ENCODE measurements at places on chromosomes 6 and 20.
A peak's percentile ranks its signal among the peaks of the same experiment; 100 is the strongest.

DNA sequence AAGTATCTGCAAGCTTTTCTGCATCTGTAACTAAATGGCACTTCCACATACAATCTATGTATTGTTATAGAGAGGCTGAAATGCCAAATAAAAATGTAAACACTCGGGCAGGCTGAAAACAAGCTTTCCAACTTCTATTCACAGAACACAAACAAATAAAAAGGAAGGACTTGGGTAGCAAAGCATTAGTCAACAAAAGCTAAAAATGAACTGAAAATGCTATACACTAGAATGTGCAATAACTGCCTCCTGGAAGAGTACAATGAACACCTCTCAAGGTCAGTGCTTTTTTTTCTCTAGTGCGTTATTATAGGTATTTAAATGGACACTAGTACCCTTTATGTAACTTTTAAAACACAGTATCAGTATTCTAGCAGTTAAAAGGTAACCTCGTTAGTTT, 31.4 kb downstream of the STK38 start:
- DNase-seq = no peak

- no peak for DNase-seq
Measured at GRCh38 chr6:109373762-109374161, 8.5 kb downstream of the CD164 start.

- DNase-seq = no peak
Measured at GRCh38 chr20:36330091-36330490, 24.0 kb downstream of the DLGAP4 start.

DNA sequence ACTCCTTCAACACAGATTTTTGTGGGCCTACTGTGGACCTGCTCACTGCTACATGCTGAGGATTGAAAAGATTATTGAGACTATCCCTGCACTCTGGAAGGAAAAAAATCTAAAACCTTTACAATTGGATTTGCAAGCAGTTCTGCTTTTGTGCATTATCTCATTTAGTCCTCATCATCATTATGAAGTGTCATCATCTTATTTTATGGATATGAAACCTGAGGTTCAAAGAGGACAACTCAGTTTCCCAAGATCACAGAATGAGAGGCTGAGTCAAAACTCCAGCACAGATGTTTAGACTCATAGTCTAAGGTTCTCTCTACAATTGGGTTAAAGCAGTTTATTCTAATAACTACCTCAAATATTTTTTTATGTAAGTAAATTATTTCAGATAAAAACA, 160.2 kb upstream of the MARCKS start:
- no peak for DNase-seq

- no peak for DNase-seq
Measured at GRCh38 chr6:14965424-14966075, 280.3 kb upstream of the JARID2 start.

DNA sequence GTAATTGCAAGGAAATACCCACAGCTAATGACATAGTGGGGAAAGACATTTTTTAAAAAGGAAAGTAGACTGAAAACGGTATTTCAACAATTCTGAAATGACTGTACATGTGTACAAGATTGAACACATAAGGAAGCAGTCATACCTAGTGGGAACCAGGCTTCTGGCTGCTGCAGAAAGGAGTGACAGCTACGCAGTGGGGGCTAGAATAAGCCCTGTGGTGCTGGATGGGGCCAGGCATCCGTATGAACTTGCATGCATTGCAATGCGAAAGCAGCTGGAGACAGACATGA, 54.9 kb upstream of the GPR31 start:
- no peak for DNase-seq

DNA sequence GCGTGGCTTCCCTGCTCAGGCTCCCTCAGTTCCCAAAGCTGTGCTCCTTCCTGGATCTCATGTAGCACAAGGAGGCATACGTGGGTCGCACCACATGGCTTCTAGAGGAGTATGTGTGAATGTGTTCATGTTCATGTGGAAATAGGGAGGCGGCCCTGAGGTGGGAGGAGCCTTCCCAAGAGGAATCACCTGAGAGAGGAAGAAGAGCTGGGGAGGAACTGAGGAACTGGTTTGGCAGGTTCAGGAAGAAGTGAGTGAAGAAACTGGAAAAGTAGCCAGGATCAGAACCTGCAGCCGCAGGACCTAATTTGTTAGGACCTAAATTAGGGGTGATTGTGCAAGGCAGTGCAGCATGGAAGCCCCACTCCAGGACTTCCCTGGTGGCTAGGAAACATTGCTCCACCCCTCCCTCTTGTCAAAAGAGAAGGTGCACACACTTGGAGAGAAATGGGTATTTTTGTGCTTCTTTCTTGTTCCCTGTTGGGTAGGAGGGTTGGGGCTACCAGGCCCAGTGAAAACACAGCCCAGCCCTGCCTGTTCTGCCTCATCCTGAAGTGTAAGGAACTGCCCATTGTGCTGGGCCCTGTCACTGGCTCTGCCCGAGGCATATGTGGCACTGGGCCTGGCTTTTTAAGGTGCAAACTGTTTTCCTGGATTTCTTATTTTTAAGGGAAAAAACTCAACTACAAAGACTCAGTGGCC, 20.7 kb downstream of the SYNJ2 start:
- DNase-seq = no peak

DNA sequence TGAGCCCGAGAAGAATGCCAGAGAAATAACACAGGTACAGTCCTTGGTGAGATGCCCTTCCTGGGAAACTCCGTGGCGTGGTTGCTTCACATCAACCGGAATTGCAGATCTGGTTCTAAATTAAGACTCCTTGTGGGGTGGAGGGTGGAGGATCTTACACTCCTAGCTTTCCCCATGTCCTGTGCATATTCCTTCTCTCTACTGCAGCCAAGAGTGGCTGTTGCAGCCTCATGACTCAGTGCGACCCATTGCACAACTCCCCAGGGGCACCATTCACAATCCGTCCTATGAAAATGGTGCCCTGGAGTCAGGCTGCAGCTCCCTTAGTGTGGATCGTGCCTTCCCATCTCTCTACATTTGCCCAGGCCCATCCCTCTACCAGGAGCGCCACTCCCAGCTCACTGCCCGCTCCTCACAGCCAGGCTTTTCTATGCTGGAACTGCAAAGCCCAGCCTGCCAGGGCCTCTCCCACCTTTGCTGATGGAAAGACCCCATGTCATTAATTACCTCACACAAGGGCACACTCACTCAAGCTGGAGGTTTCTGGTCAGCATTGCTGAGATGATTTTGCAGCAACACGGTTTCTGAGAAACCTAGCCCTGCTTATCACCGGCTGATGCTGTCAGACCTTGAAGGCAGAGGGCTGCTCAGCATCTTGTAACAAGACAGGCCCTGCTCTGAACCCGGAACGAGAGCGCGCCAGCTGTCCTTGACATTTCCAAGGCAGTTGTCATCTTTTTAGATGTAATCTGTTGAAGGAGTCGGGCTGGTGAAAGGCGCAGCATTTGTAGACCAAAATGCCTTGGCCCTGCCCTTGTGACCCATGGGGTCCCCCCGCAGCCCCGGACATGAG, 39.7 kb downstream of the SIRPA start:
- DNase-seq = no peak

DNA sequence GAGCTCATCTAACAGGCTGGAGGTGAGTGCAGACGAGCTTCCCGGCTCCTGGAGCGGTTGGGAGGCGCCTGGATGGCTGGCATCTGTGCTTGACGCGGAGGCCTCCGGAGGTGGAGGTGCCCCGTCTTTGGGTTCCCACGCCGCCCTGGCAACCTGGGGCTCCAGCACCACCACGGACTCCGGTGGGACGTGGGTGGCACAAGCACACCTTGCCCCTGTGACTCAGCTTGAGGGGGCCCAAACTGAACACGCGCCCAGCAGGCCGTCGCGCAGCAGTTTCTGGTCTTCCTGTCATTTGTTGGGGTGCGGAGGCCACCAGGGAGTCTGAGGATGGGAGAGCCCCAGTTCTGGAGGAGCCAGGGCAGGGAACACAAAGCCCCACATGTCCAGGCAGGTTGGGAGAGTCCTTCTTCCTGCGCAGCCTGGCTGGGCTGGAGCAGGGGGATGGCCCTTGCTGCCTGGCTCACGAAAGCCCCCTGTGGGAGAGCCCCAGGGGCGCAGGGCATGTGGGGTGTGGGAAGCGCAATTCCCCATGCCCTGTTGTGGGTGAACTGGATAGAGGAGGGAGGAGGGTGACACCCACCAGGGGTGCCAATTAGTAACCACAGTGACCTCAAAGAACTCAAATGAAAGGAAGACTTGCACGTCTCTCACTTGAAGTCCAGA, 1378.6 kb upstream of the DEFB115 start:
- peak; percentile 16 for DNase-seq

- no peak for DNase-seq
Measured at GRCh38 chr6:168252267-168252666, 67.3 kb downstream of the DACT2 start.

DNA sequence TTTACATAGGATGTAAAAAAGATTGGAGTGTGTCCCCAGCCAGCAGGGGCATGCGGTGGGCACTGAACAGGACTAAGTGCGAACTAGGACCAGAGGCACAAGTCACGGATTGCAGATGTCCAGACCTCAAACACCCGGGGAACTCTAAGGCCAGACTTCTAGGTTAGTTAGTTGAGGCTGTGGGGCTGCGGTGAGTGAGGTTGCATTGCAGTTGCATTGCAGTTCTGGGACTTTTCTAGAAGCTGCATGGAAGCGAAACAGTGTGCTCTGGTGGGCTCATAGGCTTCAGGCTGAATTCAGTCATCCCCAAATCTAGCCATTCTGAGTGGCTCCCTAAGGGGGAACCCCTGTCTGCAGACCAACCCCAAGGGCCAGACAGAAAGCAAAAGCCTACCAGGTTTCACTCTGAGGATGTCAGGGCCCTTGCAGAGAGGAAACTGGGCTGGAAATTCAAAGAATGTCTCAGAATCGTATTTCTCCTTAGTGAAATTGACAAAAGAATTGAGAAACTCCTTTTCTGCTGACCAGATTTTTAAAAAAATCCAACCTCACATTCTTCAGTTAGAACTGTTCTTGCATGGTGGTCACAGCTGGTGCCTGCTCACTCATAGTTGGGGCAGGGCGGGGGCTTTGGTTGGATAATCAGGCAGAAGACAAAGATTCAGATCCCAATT, 182.8 kb downstream of the ZDHHC14 start:
- DNase-seq = no peak

GRCh38 chr6:152554851-152555250, 82.3 kb downstream of the SYNE1 start:
- no peak for DNase-seq

DNA sequence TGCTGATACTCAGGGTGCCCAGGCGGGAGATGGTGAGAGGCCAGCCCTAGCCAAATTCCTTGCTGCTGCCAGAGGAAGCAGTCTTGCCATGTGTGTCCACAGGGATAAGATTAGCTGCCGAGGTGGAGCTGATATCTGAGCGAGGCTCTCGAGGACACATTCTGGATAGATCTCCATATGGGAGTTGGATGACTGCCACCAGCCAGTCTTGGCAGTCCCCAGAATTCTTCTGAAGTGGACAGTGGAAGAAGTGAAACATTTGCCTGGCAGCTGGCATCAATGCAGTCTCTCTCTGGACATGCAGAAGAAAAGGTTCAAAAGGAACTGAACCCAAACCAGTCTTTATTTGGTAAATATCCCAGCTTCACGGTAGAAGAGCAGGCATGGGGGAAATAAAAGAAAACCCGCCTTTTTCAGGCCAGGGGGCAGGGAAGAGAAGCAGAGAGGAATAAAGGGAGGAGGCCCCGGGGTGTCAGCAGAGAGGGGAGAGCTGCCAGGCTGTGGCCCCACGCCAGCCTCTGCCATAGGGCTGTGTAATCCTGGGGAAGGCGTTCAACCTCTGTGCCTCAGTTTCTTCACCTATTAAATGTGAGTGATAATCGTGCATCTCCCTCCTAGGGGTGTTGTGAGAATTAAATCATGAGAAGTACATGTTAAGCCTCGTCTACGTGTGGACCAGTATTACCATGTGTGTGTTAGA, 3.7 kb upstream of the FUCA2 start:
- DNase-seq = no peak

DNA sequence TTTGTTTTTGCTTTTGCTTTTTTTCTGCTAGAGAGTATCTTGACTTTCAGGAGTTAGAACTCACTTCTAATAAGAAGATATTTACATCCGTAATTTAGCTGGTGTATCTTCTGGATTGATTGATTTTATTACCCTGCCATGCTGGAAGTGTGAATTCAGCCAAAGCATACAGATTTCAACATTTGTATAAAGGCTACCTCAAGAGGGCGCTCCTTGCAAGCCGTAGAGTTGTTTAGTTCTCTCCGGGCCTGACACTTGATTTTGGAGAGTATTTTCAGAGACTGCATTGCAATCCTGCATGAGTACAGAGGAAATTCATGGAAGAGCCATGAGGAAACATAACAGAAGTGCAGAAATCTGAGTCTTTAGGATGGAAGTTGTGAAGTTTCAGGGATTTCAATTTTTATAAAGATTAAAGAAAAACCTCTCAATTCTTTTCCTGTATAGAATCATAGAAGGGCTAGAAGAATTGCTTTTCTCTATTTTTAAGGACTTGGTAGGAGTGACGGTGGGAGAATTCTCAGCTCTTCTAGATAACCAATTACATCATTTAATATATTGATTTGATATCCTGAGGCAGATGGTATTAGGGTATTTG, 66.7 kb upstream of the TIAM2 start:
- DNase-seq = peak; percentile 14

DNA sequence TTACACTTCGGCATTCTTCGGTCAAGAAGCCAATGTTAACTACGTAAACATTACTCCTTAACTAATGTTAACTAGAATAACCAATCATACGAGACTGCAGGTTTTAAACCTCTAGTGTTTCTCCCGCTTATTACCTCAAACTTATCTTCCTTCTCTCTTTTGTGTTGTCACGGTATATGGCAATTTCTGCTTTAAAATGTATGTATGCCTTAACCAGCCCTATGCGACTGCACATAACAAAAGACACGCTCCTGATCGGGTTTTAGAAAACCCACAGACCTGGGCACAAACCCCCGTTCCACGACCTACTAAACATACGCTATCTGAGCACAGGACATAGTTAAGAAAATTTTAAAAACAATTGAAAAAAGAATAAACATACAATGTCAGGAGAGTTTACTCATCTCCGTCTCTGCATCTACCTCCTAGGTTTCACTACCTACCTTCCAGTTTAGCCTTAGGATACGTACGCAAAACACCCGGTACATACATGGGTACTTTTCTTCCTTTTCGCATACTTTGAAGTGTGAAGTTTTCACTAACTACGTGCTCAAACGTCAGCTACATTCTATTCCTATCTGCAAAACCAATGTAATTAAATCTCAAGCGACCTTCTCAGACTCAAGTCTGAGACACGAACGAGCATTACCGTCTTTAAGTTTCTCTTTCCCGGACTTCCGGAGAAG, 1.1 kb downstream of the CD164 start:
- DNase-seq = no peak

GRCh38 chr6:43827898-43828297, 57.9 kb downstream of the VEGFA start:
- DNase-seq = no peak

GRCh38 chr6:138856654-138857053, 60.8 kb downstream of the ECT2L start:
- no peak for DNase-seq

GRCh38 chr6:107616775-107617174, 126.9 kb downstream of the SOBP start:
- no peak for DNase-seq

- no peak for DNase-seq
Measured at GRCh38 chr20:10673176-10673841, 490 bp downstream of the JAG1 start.

DNA sequence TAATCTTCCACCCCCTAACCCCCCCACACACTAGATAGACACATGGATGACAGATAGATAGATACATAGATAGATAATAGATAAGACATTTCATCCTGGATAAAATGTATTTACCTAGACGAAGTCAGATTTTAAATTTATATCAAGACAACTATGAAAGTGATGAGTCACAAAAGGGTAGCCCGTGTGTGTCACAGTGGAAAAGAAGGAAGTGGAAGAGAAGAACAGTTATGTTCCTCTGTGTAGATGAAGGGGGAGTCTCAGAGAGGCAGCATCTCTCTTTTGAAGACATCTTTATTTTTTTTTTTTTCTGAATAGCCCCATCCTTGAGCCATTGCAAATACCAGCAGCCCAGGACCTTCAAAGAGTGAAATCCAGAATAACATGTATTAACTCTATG, 121.7 kb upstream of the VGLL2 start:
- no peak for DNase-seq

Measured in stimulated activated CD8-positive, alpha-beta memory T cell treated with anti-CD3 and anti-CD28 coated beads, Interleukin-2, amount 100 ng/mL, for 1 hour (primary cell).